ENCODE measurements at places on chromosomes 1 and 21.
A peak's percentile ranks its signal among the peaks of the same experiment; 100 is the strongest.

DNA sequence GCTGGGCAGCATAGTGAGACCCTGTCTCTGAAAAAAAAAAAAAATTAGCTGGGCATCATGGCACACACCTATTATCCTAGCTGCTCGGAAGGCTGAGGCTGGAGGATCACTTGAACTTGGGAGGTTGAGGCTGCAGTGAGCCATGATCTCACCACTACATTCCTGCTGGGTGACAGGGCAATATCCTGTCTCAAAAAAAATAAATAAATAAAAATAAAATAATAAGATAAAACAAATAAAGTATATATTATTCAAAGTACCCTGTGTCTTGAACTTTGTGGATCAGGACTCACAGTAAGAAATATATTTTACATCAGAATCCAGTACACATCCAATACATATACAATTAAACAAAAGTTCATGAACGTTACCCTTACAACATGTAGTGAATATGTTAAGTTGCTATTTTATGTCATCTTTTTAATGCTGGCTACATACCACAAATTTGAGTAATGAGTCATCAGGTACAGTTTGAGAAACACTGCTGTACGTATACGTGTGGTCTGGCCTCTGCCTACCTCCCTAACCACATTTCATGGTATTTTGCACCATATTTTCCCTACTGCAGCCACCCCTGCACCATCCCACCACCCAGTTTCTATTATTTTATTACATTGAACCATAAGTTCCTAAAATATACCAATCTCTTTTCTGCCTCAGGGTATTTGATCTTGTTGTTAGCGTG lies 4.4 kb downstream of the NME7 start:
- DNase-seq: peak; percentile 95

- peak; percentile 21 for DNase-seq
Measured at GRCh38 chr1:98196012-98196411, 275.2 kb upstream of the DPYD start.

DNA sequence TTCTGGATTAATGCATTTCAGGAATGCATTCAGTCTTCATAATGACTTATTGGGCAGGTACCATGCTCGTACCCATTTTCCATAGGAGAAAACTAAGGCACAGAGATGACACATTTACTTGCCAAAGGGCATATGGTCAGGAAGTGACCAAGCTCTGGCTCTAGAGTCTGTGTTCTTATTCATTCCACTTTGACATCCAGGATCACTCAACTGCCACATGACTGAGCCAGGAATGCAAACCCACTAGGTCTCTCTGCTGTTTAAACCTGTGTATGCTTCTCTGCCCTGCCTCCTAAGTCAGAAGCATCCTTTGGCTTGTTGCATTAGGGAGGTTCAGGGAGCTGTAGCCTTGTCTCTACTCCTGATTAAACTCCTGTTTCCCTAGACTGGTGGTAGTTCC lies 7.5 kb downstream of the KAZN start:
- no peak for DNase-seq

- DNase-seq: peak; percentile 59
Measured at GRCh38 chr1:214637722-214638458, 34.9 kb downstream of the CENPF start.

DNA sequence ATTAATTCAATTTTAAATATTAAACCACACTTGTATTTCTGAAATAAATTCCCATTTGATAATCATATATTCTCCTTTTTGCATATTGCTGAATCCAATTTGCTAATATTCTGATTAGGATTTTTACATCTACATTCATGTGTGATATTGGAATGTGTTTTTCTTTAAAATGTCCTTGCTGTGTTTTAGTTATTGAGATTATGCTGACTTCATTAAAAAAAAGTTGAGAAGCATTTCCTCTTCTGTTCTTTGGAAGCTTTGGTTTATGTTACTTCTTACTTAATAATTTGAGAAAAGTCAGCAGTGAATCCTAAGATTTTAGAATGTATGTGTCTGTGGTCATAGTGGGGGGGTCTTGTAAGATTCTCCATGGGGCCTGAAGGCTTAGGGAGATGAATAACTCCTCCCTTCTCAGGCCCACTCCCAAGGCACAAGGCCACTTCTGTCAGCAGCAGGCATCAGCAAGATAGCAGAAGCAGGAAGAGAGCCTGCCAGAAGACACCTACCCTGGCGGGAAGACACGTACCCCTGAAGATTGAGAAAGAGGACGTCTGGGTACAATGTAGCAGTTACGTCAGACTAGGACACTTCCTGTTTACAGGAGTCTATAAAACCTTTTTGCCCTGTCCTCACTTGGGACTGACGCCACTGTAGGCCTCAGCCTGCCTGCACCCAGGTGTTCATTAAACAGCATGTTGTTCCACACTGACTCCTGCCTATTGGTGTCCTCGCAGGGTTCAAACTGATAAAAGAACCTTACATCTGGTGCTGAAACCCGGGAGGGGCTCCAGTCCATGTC lies 56.9 kb downstream of the ODF2L start:
- DNase-seq: no peak

- DNase-seq: no peak
Measured at GRCh38 chr1:173562813-173563212, 40.1 kb downstream of the SLC9C2 start.

- peak; percentile 50 for DNase-seq
Measured at GRCh38 chr1:237864338-237865244, 26.1 kb downstream of the ZP4 start.

- DNase-seq: peak; percentile 67
Measured at GRCh38 chr1:209505044-209505443, 78.5 kb upstream of the CAMK1G start.

- DNase-seq: peak; percentile 37
Measured at GRCh38 chr21:42337830-42338728, 12.7 kb downstream of the TFF2 start.

- DNase-seq: no peak
Measured at GRCh38 chr1:1124508-1124785, 8.6 kb upstream of the C1orf159 start.

GRCh38 chr1:29647581-29647980 lies 411.3 kb downstream of the PTPRU start:
- DNase-seq: no peak

GRCh38 chr1:220895412-220895946 lies 16.2 kb downstream of the HLX start:
- no peak for DNase-seq

DNA sequence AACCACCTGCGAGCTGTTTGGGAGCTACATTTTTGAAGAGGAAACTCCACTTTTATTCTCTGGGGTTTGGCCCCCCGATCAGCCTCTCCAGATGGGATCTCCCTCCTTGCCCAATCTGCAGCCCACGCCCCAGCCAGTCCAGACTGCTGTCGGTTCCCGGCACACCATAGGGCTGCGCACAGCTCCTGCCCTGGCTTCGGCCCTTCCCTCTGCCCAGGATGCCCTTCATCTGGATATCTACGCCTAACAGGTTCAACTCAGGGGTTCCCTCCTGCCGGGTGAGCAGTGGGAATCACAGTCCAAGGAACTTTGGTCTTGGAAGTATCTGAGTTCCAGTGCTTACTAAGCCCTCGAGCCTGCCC lies 135.3 kb downstream of the KAZN start:
- no peak for DNase-seq

- DNase-seq: peak; percentile 95
Measured at GRCh38 chr21:43333298-43334062, 93.5 kb downstream of the SIK1 start.

DNA sequence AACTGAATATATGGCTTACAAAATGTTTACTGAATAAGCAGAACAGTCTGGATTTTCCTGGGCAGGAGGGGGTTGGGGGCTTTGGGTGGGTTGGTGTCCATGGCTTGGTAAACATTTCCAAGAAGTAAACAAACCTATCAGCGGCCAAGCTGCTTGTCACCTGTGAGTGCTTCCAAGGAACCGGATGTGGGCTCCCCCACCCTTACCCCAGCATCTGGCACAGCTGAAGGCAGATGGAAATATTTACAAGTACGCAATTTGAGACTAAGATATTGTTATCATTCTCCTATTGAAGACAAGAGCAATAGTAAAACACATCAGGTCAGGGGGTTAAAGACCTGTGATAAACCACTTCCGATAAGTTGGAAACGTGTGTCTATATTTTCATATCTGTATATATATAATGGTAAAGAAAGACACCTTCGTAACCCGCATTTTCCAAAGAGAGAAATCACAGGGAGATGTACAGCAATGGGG lies at the start of gene CLCA1:
Gene CLCA1, plus strand, starts transcription at position 427 of the 477 bp plus-strand sequence. Its CDS starts 45 bp downstream, at position 472.
- DNase-seq: no peak

DNA sequence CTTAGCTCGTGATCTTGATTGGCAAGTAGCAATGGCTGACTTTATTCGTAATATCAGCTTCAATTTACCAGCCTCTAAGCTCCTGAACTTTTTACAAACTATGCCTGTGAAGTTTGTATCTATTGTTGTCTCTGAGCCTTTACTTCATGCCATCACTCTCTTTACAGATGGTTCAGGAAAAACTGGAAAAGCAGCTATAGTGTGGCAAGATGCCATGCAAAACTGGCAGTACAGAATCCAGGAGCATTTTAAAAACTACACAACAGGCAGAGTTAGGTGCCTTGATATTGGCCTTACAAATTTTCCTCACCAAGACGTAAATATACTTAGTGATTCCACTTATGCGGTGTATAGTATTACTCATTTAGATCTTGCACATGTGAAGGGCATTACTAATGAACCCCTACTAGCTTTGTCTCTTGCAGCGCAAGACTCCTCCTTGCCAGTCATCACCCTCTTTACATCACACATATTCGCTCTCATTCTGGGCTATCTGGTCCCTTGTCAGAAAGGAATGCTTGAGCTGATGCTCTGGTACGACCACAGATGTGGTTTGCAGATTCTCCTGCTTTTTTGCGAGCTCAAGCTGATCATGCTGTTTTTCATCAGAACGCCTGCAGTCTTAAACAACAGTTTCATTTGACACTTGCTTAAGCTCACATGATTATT lies 36.3 kb downstream of the CLCA1 start:
- DNase-seq: peak; percentile 69

GRCh38 chr1:153548722-153549688 lies at the start of gene S100A3:
Gene S100A3 (minus strand): TSS chr1:153549258. CDS start chr1:153548485, 773 bp downstream.
- DNase-seq: peak; percentile 91

DNA sequence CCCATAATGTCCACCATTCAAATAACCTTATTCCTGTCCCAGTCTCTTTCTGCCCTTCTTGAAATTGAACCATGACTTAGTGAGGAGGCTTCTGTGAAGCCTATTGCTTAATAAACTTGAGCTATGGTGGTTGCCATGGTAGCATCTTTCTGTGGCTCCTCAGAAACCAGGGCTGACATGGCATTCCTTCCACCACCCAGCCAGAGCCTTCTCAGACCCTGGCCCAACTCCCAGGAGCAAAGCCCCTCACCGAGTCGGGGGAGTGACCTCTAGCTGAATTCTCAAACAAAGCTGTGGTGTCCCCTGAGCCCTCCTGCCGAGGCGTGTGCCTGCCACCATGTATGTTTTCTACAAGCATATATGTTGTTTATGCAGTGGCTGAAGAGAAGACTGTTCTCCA lies 259.1 kb downstream of the CACNA1E start:
- no peak for DNase-seq

DNA sequence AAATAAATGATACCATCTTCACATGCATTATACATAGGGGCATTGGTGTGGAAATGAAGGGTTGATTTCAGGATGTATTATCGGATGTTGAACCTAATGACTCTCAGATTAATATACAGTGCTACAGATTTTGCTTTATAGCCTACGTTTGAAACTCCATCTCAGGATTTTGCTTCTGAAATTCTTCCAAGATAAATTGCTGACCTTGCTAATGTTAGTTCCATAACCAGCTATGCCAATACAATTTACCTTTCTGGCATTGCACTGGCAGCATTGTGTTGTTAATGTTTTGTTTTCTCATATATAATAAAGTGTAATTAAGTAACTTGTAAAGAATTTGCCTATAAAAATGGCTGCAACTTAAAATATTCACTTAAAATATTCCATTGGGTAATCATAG lies 350.1 kb downstream of the CHRM3 start:
- DNase-seq: no peak

DNA sequence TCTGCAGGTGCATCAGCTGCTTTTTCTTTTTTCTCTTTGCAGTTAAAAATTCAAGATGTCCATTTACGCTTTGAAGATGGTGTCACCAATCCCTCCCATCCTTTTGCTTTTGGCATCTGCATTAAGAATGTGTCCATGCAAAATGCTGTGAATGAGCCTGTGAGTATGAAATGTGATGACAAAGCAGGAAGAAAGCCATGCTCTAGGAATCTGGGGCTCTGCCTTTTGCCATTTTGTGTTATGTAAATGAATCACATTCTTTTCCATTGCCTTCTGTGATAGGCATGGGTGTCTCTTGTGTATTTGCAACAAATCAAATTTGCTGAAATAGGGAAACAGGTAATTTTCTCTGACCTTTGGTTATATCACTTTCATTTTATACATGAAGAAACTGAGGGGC lies 19.4 kb downstream of the VPS13D start:
- peak; percentile 32 for DNase-seq

DNA sequence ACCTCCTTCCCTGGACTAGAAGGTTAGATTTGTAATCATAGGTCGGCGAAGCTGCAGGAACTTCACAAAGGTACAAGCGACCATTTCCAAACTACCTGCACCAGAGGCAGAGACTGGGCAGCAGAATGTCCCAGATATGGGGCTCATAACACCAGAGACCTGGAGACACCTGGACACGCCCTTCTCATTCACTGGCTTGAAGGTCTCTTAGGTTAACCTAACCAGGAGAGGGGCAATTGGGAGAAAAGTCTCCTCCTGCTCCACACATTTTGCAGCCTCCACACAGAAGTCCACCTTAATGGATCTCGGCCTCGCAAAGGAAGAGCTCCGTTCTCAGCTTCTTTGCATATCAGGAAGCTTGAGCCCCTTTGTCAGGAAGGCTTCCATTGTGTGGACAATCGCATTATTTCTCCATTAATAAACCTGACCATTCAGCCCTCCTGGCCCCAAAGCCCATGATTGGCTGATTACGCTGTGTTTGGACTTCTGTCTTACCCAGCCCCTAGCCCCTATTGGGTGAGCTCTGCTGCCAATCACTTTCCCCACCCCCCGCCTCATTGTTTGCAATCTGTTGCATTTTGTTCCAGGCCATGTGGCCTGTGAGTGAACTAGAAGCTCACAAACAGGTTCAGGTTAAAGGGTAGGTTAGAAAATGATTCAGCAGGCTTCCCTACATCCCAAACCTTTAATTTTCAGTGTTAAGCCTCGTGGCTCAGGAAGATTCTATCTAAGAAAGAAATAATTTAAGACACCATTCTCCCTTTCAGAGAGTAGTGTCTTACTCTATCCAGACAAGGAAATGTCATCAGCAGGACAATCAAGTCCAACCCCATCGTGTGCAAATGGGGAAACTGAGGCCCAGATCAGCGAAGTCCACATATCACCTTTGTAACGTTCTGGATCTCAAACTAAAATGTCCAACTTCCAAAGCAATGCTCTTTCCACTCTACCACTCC lies 2.8 kb downstream of the MYCL start:
- DNase-seq: peak; percentile 75

DNA sequence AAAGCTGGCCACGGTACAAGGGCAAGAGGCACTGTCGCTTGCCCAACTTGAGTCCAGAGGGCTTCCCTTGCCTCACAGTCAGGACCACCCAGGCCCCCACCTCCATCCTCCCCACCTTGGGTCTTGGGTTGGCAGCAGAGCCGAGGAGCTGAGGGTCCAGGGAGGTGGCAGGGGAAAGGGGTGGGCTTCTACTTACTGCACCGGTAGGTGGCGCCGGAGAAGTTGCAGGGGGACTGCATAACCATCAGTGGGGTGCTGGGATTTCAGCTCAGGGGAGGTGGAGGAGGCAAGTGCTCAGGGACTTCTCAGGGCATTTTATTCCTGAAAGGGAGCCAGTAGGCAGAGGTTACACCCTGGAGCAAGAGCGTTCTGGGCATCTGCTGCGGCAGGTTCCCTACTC lies 44.0 kb downstream of the TRIM62 start:
- DNase-seq: peak; percentile 43

GRCh38 chr1:222754366-222755139 lies 17.6 kb downstream of the FAM177B start:
- DNase-seq: peak; percentile 88

Data from fibroblast of upper back skin (primary cell).